Cardiac septum (tissue), 1 donor: ENCODE measurements at places on chromosomes 12 and 14.

- no peak for DNase-seq
Observed at GRCh38 chr14:90717916-90718315, 98.3 kb downstream of the TTC7B start.

GRCh38 chr14:54877015-54877702 lies 25.5 kb downstream of the GCH1 start:
- no peak for DNase-seq

DNA sequence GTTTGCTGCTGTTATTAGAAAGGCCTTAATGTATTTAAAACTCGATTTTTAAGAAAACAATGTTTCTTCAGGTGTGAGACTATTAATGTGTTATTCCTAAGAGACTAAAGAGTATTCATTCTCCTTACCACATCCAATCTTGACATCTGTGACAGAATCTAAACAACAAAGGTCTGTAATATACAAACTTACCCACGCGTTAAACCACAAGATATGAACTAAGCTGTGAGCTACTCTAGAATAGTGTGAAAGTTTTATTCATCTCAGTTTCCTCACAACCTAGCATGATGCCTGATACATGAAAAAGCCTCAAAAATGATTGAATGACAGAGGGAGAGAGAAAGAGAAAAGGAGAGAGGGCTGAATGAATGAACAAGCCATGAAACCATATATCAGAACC lies 117.3 kb upstream of the COCH start:
- no peak for DNase-seq

DNA sequence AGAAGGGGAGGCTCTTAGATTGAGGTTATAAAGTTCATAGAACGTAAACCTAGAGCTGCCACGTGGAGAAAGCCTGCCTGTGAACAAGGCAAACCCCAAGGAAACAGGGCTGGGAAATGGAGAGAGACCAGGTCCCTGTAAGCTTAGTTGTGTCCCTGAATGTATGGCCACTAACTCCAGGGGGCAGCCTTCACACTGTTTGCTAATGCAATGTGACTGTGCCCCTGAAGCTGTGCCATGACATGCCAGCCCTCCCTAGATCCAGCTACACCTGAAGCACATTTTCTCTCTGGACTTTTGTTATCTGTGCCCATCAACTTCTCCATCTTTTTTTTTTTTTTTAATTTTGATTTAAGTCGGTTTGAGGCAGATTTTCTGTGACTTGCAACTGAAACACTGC lies 60.6 kb upstream of the TMCC3 start:
- DNase-seq: no peak

DNA sequence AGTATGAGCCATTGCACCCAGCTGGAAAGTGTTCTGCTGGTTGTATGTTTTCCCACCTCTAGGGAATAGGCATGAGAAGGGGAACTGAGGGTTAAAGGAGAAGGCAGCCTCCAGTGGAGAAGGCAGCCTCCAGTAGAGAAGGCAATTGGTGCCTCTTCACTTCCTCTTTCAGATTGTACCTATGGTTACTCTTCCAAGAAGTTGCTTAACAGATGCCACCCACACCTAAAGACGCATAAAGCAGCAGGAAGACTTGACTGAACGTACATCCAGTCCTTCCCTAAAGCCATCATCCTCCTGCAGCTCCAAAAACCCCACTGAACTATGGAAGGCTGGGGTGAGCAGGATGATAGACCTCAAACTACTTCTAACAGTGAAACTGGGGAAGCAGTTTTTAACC lies 13.1 kb downstream of the DPF3 start:
- no peak for DNase-seq

- DNase-seq: no peak
Observed at GRCh38 chr14:61323970-61324369, 2.6 kb downstream of the PRKCH start.

DNA sequence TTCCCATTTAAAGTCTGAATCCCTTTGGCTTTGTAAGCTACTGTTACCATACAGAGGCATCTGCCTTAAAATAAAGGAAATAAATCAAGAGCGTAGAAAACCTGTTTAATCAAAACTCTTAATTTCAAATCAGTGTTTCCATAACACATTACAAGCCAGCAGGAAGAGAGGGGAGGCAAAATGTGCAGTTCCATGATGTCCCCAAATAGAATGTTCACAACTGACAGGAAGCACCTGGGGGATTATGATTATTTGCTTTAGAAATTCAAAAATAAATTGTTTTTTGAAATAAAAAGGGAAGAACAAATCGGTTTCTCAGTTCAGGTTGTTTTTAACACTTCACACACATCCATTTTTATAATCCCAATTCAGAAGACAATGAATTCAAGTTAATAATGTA lies 21.4 kb downstream of the SOCS2 start:
- DNase-seq: no peak

GRCh38 chr14:34275078-34275477 lies 187.0 kb downstream of the SPTSSA start:
- no peak for DNase-seq

DNA sequence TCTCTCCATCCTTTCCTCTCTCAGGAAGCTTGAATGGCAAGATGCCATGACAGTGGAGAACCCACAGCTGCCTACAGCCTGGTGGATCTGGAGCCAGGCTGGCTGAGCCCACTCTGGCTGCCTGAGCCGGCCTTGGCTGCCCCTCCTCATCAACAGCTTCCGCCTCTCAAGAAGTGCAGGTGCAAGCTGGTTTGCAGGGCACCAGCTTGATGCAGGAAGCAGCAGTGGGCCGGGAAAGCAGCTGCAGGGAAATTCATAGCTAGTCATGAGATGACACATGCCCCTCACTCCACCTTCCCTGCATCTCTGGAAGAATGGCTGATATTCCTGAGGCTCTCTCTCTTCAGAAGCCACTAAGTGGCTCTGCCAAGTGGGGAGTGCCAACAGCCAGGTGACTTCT lies 289.1 kb downstream of the RPS29 start:
- no peak for DNase-seq

DNA sequence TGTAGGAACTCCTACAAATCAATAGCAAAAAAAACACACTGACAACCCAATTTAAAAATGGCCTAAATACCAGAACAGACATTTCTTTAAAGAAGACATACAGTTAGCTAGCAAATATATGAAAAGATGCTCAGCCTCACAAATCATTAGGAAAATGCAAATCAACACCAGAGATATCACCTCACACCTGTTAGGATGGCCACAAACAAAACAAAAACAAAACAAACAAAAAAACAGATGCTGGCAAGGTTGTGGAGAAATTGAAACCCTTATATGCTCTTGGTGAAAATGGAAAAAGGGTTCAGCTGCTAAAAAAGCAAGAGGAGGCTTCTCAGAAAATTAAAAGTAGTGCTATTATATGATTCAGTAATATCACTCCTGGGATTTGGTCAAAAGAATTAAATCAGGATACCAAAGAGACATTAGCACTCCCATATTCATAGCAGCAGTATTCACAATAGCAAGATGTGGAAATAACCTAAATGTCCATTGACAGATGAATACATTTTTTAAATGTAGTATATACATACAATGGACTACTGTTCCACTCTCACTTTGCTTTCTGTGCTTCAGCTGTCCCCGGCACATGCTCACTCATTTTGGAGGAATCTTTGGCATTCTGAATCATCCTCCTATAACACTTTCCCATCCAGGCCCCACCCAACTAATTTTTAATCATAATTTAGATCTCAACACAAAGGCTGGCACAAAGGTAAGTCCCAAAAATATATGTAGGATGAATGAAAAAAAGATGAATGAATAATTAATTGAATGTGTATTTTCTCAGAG lies 99.1 kb downstream of the SYT1 start:
- no peak for DNase-seq

- DNase-seq: peak; percentile 86
Observed at GRCh38 chr12:120588948-120589930, 8.0 kb upstream of the POP5 start.
